ENCODE measurements at places on chromosomes 16 and 17.

DNA sequence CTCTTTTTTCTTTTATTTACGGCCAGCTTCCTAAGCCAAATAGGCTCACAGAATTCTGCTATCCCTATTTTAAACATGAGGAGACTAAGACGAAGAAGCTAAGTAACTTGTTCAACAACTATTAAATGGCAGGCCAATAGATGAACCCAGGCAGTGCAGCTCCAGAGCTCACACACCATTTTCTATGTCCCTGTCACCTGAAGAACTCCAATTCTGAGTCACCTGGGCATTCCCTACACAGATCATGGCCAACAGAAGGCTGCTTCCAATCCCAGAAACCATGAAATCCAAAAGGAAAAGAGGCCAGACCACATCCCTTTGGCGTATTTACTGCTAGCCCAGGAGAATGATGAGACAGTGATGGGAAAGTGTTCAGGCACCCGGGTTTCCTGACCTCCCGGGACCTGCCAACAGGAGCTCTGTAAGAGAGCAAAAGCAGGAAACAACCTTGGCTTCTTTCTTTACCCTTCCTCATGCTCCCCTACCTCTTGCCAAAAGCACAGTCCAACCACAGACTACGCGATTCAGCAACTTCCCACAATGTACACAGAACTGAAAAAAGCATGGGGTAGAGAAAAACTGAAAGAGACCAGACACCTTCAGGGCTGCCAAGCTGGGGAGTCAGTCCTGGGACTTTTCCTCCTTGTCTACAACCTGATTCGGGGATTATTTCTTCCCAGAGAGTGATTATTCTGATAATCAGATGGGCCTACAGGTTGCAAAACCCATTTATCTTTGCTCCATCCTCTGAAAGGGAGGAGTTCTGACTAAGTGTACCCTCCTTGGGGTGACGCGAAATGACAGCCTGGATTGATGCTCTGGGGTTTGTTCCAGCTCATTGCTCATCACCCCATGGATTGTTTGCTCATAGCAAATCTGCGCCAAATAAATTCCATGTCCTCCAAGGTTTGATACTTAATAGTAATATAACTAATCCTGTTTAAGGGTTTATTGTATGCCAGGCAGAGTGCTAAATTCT is 47.8 kb upstream of the HAS3 start:
- no peak for DNase-seq

DNA sequence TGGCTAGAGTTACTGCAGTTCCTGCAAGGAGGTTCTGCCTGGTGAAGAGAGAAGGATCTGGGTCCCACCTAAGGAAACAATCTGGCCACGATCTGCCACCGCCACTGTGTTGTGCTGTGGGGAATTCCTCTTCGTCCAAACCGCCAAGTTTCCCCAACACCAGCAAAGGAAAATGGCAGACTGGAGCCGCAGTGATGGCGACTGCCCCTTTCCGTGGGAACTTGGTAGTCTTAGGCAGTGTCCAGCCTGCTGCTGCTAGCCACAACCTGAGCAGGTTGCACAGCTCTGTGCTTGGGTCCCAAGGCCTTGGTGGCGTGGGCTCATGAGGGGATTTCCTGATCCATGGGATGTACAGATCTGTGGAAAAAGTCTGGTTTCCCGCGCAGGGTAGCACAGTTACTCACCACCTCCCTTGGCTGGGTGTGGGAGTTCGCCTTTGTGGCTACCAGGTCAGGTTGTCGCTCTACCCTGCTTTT is 28.6 kb downstream of the NFATC3 start:
- no peak for DNase-seq

DNA sequence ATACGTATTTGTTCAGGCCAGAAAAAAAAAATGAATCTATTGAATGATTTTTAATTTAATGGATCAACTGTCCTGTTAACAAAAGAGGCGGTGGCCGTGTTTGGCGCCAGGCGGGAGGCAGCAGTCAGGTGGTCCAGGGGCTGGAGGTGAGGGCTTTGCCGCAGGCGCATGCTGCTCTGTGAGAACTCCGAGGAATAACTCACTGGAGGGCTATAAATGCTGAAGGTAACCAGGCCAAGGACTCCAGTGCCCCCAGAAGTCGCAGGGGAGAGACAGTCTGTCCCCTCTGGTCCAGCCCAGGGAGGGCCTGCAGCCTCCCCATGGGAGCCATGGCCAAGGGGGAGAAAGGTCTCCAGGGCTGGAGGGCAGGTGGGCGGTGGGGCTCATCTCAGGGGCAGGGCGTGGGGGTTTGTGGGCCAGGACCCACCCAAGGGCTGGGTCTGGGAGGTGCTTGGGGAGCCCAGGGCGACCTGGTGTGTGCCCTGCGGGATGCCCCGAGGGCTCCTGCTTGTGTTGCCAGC is 7.1 kb upstream of the BAHCC1 start:
- DNase-seq: no peak

GRCh38 chr17:56893503-56893902 is 20.3 kb downstream of the TRIM25 start:
- DNase-seq: no peak

DNA sequence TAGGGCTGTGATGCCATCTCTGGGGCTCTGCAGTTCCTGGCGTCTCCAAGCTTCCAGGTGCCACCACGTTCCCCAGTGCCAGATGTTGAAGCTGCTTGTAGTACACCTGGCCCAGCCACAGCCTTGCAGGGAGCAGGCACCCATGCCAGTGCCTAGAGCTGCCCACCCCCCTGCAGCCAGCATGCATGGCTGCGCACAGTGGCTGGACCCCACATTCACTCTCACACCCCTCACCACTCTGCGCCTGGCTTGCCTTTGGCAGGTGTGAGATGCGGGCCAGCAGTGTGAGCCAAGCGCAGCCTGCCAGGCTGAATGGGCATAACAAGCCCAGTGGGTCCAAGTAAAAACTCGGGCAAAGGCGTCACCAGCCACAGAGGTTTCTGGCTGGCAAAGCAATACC is 75.4 kb upstream of the CHMP6 start:
- DNase-seq: no peak

DNA sequence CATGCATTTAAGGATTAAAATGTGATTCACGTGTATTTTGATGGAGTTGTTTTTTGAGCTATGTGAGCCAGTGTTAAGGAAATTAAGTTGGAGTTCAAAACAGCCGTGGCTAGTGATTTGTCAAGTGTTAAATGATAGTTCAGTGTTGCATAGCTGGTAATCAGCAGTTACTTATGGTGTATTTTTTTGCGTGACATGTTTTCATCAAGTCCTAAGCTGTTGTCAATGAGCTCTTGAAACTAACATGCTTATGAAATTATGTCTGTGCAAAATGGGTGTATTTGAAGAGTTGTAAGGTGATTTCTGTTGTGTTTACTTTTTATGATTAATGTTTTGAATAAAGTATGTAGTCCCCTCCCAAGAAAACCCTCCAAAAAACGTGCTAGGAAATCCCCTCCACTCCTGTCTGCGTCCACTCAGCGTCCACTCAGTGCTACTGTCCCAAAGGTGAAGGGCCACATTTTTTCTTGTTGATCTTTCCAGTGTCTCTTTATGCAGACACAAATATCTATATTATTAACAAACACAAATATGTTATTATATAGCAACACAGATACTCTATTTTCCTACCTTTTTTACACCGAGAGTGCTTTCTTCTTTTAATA is 30.0 kb downstream of the USP10 start:
- no peak for DNase-seq
